Skeletal muscle tissue (tissue), 5 donors: ENCODE measurements at places on chromosomes 7 and 10. TPM values are rescaled to one million over a fixed set of nuclear protein-coding genes. Genes with fewer than 3 reads are reported as not detected.

The COMTD1 gene
- 4.2 TPM for total RNA-seq

The ITGB8 gene
- 12.5 TPM for total RNA-seq

The LFNG gene
- 23.0 TPM for total RNA-seq

The TAC1 gene
- total RNA-seq, result 1.6 TPM

The PRF1 gene
- total RNA-seq, result 2.1 TPM

The CDC14C gene
- not detected for total RNA-seq

The KAT6B gene
- total RNA-seq, result 49.6 TPM

The PILRA gene
- 1.6 TPM for total RNA-seq
